Lower lobe of right lung (tissue), 2 donors: ENCODE measurements at places on chromosomes 4 and X. TPM values are rescaled to one million over a fixed set of nuclear protein-coding genes. Genes with fewer than 3 reads are reported as not detected.

The CPZ gene
- total RNA-seq: 6.0 TPM

- peak; percentile 46 for DNase-seq
Measured at GRCh38 chrX:74925225-74926088, at the start of gene NEXMIF. NEXMIF (minus strand) TSS chrX:74925452.

DNA sequence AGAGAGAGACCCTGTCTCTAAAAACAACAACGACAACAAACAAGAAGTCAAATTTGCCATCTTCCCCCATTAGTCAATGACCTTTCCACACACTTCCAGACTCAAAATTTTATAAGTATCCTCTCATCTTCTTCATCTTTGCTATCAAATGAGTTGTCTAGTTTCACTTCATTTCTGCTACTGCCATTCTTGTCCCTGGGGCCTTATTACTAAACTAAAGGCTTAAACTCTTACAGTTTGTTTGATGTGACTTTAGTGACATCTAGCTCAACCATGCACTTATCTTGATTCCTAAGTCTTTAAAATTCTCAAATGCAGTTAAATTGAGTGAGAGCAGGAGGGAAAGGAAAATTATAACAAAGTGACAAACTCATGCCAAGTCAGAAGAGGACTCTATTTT, 271.8 kb upstream of the GK2 start:
- DNase-seq: no peak

The VSIG4 gene
- 569 TPM for total RNA-seq

The MAGEA2 gene
- not detected for total RNA-seq

The AWAT2 gene
- 1.0 TPM for total RNA-seq

GRCh38 chr4:103996637-103997036, 276.9 kb upstream of the TACR3 start:
- DNase-seq: no peak

The NMU gene
- total RNA-seq: 0.83 TPM

DNA sequence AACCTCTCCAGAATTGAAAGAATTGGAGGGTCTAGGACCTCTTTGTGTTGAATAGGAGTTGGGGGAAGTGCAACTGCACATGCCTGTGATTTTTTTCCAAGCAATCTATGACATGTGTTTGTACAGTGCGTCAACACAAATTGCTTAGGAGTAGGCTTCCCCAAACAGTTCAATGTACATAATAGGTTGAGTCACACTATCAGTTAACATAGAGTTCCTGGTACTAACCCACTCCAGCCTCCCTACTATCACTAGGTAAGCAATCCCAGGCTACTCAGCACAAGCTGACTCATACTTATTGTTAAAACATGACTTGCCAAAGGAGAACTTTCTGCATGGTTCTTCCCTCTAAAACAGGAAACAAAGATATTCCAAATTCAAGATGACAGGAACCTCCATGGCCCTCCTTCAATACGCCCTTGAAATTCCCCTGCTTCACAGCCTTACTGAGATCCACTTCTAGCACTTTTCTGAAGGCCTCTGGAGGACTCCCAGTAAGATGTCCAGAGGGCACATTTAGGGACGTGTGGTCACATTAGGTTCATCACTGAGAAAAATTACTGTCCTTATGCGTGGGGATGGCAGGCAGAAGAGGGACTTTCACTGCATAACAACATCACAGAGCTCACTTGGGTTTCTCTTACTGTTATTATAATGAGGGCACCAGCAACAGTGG, 8.4 kb upstream of the VSIG1 start:
- DNase-seq: no peak

- no peak for DNase-seq
Measured at GRCh38 chr4:2090642-2091041, 31.5 kb downstream of the NAT8L start.

The GUCY1A1 gene
- 63.1 TPM for total RNA-seq

GRCh38 chrX:154761977-154762536, 607 bp upstream of the DKC1 start:
- no peak for DNase-seq

GRCh38 chr4:74796631-74797030, 2.3 kb upstream of the BTC start:
- DNase-seq: no peak
